HFFc6 (cell line): ENCODE measurements at places on chromosomes 11 and 22. TPM values are rescaled to one million over a fixed set of nuclear protein-coding genes. Genes with fewer than 3 reads are reported as not detected.

The DDX25 gene
- not detected in 2 replicates for total RNA-seq

The KIF18A gene
- total RNA-seq: 12.6 to 23.7 TPM (median 18.9 TPM) in 3 replicates

The MS4A6E gene
- not detected in 3 replicates for total RNA-seq

The MPZL2 gene
- not detected in 3 replicates for total RNA-seq

The CDC42BPG gene
- total RNA-seq: 0.02 to 0.06 TPM (median 0.02 TPM) in 3 replicates

DNA sequence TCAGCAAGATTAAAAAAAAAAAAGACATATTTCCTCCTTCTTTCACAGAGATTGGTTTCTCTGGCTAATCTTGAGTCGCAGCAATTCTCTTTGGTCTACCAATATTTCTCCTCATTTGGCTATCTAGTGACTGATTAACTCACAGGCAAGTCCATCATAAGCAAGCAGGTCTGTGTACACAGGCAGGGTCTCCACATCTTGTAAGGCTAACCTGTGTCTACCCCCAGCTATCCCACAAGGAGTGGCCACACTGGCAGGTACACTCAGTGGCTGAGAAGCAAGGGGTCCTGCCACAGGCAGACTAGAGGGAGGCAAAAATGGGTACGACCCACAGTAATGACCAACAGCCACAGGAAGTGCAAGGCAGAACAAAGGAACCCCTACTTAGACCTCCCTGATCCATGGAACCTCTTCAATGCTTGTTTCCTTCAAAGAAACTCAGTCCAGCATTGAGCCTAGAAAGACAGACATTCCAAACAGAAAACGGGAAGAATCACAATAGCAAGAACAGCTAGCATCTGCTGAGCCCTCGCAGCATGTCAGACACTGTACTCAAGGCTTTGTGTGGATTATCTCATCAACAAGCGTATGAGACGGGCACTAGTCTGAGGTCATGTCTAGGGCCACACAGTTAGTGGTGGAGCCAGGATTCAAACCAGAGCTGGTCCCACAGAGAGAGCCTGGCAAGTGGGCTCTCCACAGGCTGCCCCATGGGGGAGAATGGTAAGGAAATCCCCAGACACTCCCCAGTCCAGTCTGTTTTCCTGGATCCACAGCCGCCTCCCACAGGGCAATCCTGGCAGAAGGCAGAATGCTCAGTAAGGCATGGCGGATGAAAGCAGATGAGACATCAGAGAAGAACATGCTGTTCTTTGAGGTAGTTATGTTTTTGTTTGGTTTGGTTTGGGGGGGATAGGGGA is 34.3 kb downstream of the PLEKHA7 start:
- DNase-seq: no peak

DNA sequence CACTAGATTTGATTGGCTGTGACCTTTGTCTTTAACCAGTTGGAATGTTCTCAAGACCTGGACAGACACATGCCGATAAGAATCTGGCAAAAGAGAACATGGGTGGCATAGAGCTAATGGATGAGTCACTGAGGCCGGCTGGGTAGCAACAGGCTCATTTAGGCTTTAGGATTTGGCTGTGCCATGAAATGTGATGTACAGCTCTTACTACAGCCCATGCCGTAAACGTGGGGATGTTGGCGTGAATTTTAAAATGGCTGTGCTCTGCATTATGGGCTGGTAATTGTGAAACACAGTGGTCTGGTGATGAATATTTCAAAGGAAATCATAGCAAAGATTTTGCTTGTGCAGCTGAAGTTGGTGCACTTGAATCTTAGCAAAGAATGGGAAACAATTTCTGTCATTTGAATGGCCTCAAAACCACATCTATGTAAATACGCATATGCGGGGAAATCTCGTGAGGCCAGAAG is 332.4 kb downstream of the TBC1D22A start:
- peak; percentile 26 for DNase-seq

- no peak for DNase-seq
Measured at GRCh38 chr11:32304521-32304920, 130.8 kb downstream of the WT1 start.

DNA sequence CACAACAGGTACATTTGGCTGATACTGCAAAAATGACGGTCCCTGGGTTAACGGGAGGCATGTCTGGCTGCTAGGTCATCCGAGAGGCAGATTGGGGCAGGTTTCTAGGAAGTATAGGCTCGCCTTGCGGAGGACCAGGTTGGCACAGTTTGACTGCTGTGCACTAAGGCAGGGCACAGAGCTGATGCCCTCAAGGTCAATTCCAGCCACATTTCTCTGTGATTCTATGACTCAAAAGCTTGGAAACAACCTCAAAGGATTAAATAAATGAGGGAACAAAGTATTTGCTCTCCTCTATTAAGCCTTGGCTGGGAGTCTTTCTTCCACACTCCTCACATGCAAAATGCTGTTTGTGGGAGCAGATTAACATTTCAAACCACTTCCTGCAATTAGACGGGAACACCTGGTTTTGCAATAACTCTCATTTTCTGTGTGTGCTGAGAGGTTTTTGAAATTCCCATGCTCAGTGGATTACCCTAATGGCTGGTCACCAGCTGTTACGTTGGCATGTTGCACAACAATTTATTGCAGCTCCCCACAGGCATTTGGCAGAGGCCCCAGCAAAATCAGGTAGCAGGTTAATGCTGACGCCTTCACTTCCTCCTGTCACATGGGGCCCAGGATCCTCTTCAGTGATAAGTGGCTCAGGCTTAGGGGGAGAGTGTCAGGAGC is 61.0 kb upstream of the PLET1 start:
- peak; percentile 31 for DNase-seq

GRCh38 chr22:48855593-48856307 is 971.9 kb downstream of the BRD1 start:
- DNase-seq: no peak

DNA sequence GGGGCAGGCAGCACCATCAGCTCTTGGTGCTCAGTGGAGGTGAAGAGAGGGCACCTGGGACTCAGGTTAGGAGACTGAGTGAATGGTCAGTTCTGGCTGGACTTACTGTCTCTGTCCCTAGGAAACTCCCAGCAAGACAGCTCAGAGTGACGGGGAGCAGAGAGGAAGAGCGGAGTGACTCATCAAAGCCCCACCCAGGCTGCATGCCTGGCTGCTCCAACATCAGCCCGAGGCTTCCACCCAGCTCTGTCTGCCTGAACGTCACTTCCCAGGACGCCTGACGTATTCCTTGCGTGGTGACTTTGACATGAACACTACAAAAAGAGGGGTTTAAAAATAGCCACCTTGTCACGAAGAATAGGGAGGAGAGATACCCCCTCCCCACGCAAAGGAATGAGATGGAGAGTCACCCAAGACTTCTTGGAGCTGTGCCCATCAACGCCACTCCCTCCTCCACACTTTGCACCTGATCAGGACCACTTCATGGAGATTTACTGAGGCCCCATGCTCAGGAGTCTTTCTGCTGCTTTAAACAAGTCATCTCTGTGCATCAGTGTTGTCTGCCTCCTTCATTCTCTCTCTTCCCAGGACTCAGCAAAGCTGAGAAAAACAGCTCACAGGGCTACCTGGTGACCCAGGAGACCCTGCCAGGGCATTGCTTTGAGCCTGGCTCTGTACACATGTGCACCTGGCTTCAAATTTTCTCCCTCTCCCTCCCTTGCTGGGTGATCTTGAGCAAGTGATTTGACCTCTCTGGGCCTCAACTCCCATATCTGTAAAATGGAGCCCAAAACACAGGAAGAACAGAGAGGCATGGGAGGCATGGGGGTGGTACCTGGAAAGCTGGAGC is 83.1 kb downstream of the MN1 start:
- DNase-seq: peak; percentile 91
